ENCODE measurements at places on chromosomes 7 and 10. TPM values are rescaled to one million over a fixed set of nuclear protein-coding genes. Genes with fewer than 3 reads are reported as not detected.

The TBRG4 gene
- polyA plus RNA-seq = 55.0 TPM

The CYP2E1 gene
- 1.3 TPM for polyA plus RNA-seq

The ATRNL1 gene
- not detected for polyA plus RNA-seq

The SLC26A4 gene
- polyA plus RNA-seq = 0.12 TPM

The ADAP1 gene
- 5.1 TPM for polyA plus RNA-seq

The RNF32 gene
- 0.93 TPM for polyA plus RNA-seq

The GLI3 gene
- polyA plus RNA-seq = 4.4 TPM

The ADCY1 gene
- polyA plus RNA-seq = 0.12 TPM

The IGFBP1 gene
- not detected for polyA plus RNA-seq

DNA sequence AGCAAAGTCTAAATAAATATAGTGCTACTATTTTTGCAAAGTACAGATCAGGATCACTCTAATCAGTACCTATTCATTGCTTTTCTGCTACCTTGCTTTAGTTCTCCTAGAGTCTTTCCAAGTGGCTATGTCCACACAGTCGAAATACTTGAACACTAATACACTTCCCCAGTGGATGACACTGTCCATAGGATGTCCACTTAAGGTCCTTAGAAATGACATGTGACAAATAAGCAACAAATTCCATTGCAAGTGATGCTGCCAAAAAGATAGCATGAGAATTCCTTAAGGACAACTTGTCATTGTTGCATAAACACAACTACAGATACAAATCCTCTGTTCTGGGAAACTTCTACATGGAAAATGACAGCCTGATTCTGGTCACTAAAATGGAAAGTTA lies 93.6 kb downstream of the ANK3 start:
- DNase-seq = no peak

- DNase-seq = peak; percentile 89
Observed at GRCh38 chr10:99976886-99977665, 32.7 kb downstream of the DNMBP start.

GRCh38 chr10:118799777-118800176 lies 45.0 kb upstream of the CACUL1 start:
- DNase-seq = no peak

GRCh38 chr10:26243351-26243720 lies 26.8 kb downstream of the GAD2 start:
- no peak for DNase-seq

DNA sequence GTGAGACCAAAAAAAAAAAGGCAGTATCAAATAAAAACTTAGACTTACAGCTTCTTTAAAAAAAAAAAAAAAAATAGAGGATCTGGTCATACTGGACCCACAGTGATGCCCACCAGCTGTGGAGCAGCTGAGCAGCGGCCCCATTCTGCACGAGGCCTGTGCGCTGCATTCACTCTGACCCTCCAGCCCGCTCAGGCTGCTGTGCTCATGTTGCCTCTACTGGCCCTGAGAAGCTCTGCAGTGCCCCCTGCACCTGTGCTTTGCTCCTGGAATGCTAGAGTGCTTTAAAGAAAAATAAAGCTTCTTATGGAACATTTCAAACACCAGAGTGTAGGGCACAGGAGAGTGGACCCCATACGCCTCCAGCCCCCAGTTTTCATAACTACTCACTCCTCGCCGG lies 33.2 kb downstream of the TMEM120A start:
- DNase-seq = no peak

DNA sequence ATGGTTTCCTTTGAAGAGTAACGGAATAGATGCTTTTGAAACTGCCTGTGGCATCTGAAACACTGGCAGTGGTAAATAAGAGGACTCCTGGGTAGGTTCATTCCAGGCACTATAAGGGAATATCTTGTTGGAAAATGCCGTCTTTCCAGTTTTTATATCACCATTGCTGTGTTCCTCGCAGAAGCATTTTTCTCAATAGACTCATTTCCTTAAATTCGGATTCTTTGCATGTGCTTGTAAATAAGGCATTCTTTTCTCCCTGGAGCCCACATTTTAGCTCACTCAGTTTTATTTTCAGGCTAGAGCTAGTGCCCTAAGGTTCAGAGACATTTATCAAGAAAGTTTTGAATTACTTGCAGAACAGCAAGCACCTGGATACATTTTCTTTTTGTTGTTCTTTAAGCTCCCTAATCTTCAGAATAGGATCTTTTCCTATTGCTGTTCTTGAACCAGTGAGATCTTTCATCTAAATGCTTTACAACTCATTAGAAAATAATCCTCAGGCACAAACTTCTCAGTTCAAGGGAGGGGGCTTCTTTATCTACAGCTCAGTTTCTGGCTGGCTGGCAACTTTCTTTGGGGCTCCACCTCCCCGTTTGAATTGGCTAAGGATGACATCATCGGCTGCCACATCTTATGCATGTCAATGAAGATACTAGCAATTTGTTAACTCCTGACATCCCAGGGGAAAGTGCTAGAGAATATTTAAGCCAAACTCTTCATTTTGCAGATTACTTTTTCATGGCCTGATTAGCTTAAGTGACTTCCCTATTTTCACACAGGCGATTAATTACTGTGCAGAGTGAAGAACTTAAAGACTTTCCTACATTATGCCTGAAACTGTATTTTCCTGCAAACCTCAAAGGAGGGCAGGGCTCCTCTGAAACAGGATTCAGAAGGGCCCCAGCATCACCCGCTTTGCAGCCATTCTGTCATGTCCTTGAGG lies 133.7 kb upstream of the RSU1 start:
- DNase-seq = no peak

- DNase-seq = no peak
Observed at GRCh38 chr7:83586281-83586680, 62.7 kb downstream of the SEMA3E start.

GRCh38 chr7:133428876-133429275 lies 176.0 kb downstream of the EXOC4 start:
- DNase-seq = no peak

GRCh38 chr10:96497391-96497790 lies 16.3 kb downstream of the TLL2 start:
- no peak for DNase-seq

DNA sequence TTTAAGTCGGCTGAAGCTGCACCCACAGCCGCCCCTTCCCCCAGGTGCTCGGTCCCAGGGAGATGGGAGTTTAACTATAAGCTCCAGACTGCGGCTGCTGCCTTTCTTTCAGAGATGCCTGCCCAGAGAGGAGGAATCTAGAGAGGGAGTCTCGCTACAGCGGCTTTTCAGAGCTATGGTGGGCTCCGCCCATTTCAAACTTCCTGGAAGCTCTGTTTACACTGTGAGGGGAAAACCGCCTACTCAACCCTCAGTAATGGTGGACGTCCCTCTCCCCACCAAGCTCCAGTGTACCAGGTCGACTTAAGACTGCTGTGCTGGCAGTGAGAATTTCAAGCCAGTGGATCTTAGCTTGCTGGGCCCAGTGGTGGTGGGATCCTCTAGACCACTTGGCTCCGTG lies 135.4 kb downstream of the CXCL12 start:
- DNase-seq = no peak

GRCh38 chr7:27409776-27410175 lies 167.2 kb downstream of the EVX1 start:
- DNase-seq = peak; percentile 72

GRCh38 chr10:49091450-49092210 lies 23.7 kb downstream of the VSTM4 start:
- no peak for DNase-seq

- DNase-seq = no peak
Observed at GRCh38 chr7:128219636-128220035, 21.4 kb upstream of the LEP start.

- DNase-seq = no peak
Observed at GRCh38 chr10:80132299-80133139, at the start of gene PLAC9. Gene PLAC9, plus strand, starts transcription at chr10:80132730. Its CDS starts 33 bp downstream, at chr10:80132763.

- no peak for DNase-seq
Observed at GRCh38 chr7:27245798-27246691, 3.4 kb downstream of the EVX1 start.

Measured in BJ (cell line).